Heart right ventricle (tissue), 16 donors: ENCODE measurements at places on chromosomes 12 and 14.

GRCh38 chr12:78088391-78088832 lies 257.7 kb downstream of the NAV3 start:
- DNase-seq: no peak

DNA sequence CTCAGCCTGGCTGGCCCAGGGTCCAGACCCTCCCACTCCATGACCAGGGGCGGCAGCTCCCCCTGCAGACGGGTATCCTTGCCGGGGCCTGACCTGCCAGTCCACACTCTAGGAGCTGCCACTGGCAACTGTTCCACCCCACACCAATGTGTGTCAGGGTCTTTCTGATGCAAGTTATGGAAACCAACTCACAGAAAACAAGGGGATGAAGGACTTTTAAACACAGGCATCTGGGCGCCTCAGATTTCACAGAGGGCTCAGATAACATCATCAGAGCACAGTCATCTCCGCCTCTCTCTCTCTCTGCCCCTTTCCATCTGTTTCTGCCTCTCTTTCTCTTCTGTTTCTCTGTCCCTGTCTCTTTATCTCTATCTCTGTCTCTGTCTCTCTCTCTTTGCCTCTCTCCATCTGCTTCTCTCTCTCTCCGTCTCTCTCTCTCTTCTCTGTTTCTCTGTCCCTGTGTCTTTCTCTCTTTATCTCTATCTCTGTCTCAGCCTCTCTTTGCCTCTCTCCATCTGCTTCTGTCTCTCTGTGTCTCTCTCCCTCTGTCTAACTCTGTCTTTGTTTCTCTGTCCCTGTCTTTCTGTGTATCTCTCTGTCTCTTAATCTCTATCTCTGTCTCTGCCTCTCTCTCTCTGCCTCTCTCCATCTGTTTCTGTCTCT lies 67.4 kb upstream of the FBRSL1 start:
- DNase-seq: no peak

DNA sequence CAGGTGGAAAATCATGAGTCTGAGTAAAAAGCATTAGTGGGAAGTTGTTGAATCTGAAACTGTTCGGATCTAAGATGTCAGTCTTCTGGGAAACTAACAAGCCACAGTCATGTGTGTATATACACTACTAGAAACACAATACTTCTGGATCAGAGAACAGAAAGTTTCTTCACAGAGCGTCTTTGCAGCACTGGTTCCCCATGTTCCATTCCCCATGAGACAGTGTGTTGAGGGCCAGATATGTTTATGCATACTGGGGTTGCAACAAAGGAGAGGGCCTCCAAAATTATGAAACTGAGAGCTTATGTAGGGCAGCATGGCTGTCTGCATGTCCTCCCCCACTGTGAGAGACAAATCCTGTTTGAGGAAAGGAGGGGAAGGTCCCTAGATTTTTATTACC lies 295.0 kb upstream of the NAV3 start:
- no peak for DNase-seq

GRCh38 chr12:6507102-6507998 lies 13.4 kb downstream of the NCAPD2 start:
- DNase-seq: no peak

- DNase-seq: no peak
Observed at GRCh38 chr12:10027311-10027710, 3.2 kb upstream of the CLEC9A start.

- no peak for DNase-seq
Observed at GRCh38 chr12:77160931-77161330, 95.6 kb upstream of the E2F7 start.

DNA sequence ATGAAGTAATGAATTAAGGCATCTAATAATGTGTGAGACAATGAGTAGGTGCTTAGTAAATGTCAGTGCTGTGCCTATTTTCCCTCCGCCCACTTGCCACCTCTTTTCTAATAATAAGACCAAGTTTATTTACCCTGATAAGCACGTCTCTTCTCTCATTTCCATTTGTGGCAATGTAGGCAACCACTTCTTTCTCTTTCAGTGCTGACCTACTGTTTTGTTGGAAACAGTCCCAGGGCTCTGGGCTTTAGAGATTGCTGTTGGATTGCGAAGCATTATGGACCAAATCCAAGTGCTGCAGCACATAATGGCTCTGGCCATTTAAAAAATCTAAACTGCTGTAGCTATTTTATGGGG lies 141.3 kb upstream of the PLEKHG7 start:
- no peak for DNase-seq

DNA sequence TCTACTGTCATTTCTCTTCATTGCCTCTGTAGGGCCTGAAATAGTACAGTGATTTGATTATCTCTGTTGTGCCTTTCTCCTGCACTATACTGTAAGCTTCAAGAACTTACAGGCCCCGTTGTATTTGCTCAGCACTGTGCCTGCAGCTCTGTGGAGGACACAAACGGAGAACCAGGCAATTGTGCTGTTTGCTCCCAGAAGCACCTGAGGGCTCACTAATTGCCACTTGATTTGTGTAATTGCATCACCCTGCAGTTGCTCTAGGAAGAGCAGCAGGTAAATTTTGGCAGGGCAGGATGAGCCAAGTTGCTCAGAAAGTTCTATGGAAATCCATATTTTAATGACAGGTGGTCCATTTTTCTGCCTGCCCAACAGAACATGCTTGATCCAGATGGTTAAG lies 11.6 kb upstream of the KRT82 start:
- no peak for DNase-seq

DNA sequence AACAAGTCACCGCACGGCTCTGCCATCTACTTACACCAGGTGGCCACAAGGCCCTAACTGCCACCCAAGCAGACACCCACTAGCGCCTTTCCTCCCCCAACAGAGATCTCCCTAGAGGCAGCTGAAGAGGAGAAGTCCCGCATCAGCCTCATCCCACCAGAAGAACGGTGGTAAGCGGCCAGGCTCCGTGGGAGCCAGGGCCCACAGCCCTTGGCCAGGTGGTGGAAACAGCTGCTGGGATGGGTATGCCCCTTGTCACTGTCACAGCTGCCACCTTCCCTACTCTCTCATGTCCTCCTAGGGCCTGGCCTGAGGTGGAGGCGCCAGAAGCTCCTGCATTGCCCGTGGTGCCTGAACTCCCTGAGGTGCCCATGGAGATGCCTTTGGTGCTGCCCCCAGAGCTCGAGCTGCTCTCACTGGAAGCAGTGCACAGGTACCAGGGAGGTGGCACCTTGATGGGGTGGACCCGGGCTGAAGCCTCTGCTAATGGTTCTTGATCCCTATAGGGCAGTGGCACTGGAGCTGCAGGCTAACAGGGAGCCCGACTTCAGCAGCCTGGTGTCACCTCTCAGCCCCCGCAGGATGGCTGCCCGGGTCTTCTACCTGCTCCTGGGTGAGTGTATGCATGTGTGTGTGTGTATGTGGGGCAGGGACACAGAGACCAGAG lies 7.5 kb downstream of the REC8 start:
- DNase-seq: no peak

DNA sequence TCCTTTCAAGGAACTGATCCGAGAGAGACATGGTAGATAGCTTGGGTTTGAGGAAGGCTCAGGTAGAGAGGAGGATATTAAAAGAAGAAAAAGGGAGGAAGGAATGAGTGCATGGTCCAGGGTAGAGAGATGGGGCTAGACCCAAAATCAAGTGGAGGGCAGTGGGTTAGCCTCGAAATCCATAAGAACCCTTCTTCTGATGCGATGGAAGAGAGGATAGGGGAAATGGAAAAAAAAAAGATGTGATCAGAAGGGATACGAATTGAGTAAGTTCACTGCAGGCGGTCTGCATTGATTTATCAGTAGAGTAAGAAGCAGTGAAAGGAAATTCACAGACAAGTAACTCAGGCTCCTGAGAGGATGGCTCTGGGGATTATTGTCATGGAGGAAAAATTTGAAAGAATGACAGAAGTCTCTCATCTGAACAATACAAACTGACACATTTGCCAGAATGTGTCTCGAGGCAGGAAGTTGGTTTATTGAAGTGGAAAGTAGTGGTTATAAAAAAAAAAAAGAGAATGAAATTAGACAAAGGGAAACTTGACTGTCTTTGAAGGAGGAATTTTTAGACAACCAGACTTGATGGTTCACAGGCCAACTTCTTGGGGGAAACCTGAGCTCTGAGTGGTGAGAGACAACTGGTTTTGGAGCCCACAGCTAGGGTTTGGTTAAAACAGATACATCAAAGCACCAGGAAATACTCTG lies 10.2 kb downstream of the PPFIBP1 start:
- DNase-seq: no peak

- no peak for DNase-seq
Observed at GRCh38 chr14:24999157-24999556, 50.8 kb downstream of the STXBP6 start.

GRCh38 chr12:7605900-7606465 lies 59.7 kb downstream of the APOBEC1 start:
- DNase-seq: no peak

GRCh38 chr12:70418101-70418500 lies 52.0 kb downstream of the KCNMB4 start:
- DNase-seq: no peak

GRCh38 chr14:92503756-92504491 lies 9.7 kb upstream of the RIN3 start:
- no peak for DNase-seq

DNA sequence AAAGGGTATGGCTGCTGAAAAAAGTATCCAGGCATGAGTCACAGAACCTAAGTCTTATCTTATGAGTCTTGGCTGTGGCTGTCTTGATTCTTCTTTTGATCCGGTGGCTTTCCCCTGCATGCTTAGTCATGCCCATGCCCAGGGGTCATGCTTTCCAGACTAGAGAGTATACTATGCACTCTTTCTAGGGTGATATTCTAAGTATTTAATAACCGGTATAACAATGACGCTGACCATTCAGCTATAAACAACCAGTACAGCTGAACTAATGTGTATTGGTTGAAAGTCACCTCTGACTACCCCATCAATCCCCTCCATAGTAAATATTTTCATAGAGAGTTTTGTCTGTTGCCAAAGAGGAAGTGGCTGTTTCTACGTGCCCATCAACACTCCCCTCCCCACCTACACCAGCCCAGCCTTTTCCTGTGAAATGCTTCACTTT lies 34.7 kb upstream of the NRXN3 start:
- DNase-seq: no peak

- DNase-seq: no peak
Observed at GRCh38 chr14:23633160-23633701, 2.9 kb upstream of the DHRS2 start.

DNA sequence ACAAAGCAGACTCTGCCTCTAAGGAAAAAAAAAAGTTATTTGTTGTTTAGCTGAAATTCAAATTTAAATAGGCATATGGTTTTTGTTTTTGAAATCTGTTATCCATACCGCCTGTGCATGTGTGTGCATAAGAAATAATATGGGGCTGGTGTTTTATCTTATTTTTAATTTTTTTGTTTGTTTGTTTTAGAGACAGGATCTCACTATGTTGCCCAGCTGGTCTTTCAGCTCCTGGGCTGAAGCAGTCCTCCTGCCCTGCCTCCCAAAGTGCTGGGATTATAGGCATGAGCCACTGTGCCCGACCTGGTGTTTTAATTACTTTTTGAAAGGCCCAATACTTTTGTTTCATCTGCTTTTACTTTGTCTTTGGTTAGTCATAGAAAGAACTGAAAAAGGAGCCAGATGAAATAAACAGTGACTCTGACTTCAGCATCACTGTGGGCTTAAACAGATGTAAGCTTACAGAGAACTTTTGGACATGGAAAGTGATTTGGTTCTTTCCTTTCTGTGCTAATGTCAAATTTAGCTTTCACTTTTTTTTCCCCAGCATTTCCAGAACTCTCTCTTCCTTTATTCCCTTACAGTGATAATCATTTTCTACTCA lies 37.2 kb downstream of the SUPT16H start:
- no peak for DNase-seq

- DNase-seq: no peak
Observed at GRCh38 chr12:129657179-129657578, 246.6 kb downstream of the TMEM132D start.

DNA sequence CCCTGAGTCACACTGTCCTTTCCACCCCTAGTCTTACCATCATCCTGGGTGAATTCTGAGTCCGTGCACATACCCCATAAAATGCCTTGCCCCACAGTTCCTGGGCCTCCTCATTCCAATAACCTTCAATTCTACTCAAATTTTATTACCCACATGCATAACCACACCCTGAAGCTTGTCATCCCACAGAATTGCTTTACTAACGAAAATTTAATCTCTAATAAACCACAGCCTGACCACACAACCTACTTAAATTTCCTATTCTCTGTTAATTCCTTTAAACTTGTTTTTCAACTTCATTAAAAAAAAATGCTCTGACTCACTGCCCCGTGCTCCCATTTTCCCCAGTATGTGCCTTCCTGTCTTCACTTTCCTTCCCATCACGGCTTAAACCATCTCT lies 205.9 kb downstream of the PHLDA1 start:
- DNase-seq: no peak

GRCh38 chr14:103103461-103104388 lies 9.2 kb downstream of the EXOC3L4 start:
- no peak for DNase-seq

- DNase-seq: no peak
Observed at GRCh38 chr12:1250641-1251040, 259.6 kb downstream of the ERC1 start.

DNA sequence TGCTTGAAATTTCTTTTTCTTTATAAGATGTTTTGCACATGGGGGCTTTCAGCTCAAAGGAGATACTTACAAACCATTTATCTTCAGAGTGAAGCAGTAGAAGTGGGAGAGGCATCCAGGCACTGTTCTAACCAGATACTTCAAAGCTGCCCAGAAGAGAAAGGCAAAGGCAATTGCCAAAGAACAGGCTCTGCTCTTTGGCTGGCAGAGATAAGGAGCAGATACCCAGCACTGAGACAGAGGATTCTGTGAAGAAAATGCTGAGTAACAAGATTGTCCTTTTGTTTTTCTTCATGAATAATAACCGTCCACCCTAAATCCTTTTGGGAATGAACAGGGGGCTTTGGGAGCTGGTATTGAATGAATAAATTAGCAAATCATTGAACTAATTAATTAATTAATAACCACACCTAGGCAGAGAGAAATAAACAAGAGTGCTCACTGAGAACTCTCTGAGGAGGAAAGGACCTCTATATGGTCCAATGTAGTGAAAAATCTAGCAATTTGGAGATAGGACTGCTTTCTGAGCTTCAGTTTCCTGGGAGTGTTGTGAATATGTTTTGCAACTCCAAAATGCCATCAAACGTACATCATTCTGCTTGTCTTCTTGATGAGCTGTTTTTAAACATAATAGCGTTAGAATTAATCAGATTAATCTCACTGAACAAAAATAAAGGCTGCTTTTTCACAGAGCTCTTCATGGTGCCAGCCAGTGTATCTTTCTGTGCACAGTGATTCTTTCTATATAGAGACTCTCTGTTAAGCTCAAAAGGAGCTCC lies 192.8 kb upstream of the AMIGO2 start:
- no peak for DNase-seq

DNA sequence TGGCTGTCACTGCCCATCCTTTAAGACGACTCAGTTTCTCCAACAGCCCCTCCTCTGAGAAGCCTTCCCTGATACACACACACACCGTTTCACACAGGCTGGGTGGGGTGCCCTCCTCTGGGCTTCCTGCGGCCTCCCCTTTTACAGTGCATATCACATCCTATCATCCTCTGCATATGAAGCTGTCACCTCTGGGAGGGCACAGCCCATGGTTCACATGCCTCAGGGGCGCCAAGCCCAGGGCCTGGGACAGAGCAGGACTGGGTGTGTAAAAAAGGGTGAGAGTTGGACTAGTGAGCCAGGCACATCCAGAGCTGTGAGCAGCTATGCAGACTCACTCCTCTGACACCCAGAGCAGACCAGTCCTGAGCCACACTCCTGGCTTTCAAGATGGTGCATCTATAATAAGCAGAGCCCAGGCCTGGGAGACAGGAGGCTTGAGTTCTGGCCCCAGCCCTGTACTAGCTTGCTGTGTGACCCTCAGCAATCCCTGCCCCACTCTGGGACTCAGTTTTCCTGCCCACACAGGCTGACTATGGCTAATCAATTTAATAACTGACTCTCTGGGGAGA lies 62.6 kb downstream of the LGMN start:
- DNase-seq: no peak

- DNase-seq: no peak
Observed at GRCh38 chr12:101027200-101027599, 182.8 kb downstream of the SLC5A8 start.
